ENCODE measurements at places on chromosomes 1 and 21.

- DNase-seq, result no peak
Observed at GRCh38 chr1:39411526-39412478, 79.6 kb upstream of the BMP8A start.

DNA sequence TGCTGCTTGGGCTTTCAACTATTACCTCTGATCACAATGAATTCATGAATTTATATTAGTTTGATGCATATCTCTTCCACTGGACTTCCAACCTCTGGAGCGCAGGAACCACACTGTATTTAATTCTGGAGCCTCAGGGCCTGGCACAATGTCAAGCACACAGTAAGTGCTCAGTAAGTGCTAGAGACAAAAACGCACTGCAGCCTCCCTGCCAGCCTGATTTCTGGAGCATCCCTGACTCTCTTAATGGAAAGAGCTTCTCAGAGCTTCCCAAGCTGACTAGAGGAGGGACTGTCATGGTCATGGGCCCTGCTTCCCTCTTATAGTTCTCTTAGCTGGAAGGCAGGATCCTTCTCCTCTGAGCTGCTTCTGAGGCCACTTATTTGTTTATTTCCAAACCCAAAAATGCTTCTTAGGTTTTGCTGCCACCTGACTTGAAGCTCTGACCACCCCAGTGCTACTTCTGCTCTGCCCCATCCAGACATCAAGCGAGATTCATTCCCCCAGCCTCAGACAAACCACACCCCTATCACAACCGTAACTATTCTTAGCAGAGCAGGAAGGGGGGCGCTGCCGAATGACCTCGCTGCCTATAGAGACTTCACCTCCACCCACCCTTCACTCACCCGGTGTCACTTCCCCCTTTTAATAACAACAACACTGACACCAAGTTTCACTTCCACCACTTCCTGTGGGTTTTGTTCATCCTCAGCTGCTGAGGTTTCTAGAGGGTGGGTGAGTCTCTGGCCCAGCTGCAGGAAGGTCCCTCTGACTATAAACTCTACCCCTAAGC, 33.6 kb downstream of the NUAK2 start:
- peak; percentile 78 for DNase-seq

- no peak for DNase-seq
Observed at GRCh38 chr1:229372251-229372650, 29.4 kb upstream of the CCSAP start.

- no peak for DNase-seq
Observed at GRCh38 chr1:226679262-226679661, 59.8 kb downstream of the ITPKB start.

DNA sequence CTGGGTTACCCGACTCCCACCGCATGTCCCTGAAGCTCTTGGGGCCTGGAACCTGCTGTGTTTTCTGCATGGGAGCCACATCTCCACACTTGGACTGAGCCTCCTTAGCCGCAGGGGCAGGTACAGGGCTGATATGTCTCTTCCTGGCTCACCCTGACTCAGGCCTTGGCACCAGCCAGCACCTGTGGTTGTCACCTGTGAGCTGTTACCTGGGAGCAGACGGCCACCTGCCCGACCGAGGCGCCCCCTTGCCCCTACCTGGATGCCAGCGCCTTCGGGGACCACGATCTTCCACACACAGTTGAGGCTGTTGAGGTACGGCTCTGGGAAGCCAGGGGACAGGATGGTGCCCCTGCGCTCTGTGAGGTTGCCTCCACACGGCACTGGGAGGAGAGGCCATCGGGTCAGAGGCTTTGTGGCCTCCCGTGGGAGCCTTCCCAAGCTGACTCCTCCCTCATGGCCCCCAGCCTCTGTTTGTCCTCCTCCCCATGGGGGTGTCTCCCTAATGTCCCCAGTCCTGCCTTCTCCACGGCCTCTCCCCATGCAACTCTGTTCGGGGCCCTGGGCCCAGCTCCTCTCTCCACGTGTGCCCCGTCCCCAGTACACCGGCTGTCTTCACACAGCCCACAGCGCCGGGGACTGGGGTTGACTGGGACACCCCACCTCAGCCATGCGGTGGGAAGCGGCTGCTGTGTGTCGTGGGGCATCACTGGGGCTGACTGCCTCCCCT, 152.0 kb downstream of the ZSCAN20 start:
- no peak for DNase-seq

DNA sequence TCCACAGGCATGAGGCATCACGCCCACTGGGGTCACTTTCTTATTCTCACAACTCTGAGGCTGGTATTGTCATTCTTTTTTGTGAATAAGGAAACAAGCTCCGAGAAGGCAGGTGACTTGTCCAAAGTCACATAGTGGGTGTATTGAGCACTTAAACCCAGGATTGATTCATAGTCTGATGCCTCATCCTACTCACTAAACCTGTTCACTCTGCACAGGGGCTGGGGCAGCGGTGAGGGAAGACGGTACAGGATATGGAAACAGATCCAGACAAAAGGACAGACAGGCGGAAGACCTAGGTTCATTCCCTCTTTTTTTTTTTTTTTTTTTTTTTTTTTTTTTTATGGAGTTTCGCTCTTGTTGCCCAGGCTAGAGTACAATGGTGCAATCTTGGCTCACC, 56.6 kb downstream of the NKAIN1 start:
- no peak for DNase-seq

GRCh38 chr1:240474133-240474614, 137.8 kb downstream of the GREM2 start:
- DNase-seq, result no peak

GRCh38 chr1:80847904-80848303, 952.8 kb upstream of the ADGRL2 start:
- no peak for DNase-seq

- no peak for DNase-seq
Observed at GRCh38 chr1:154467434-154468102, 34.5 kb upstream of the TDRD10 start.

DNA sequence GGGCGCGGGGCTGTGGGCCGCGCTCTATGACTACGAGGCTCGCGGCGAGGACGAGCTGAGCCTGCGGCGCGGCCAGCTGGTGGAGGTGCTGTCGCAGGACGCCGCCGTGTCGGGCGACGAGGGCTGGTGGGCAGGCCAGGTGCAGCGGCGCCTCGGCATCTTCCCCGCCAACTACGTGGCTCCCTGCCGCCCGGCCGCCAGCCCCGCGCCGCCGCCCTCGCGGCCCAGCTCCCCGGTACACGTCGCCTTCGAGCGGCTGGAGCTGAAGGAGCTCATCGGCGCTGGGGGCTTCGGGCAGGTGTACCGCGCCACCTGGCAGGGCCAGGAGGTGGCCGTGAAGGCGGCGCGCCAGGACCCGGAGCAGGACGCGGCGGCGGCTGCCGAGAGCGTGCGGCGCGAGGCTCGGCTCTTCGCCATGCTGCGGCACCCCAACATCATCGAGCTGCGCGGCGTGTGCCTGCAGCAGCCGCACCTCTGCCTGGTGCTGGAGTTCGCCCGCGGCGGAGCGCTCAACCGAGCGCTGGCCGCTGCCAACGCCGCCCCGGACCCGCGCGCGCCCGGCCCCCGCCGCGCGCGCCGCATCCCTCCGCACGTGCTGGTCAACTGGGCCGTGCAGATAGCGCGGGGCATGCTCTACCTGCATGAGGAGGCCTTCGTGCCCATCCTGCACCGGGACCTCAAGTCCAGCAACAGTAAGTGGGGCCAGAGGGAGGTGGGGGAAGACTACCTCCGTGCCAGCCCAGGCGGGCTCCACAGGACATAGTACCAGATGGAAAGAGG, 808 bp downstream of the MAP3K21 start:
- peak; percentile 32 for DNase-seq

GRCh38 chr1:112533029-112533428, 24.3 kb downstream of the WNT2B start:
- no peak for DNase-seq

- no peak for DNase-seq
Observed at GRCh38 chr1:88973520-88974137, 18.8 kb downstream of the KYAT3 start.

- DNase-seq, result no peak
Observed at GRCh38 chr1:97524211-97524610, 396.6 kb downstream of the DPYD start.

- DNase-seq, result no peak
Observed at GRCh38 chr21:44349847-44350772, 3.3 kb upstream of the TRPM2 start.

GRCh38 chr1:59505596-59506028, 208.7 kb downstream of the FGGY start:
- no peak for DNase-seq

GRCh38 chr1:18951416-18951815, 5.1 kb downstream of the IFFO2 start:
- no peak for DNase-seq

- DNase-seq, result no peak
Observed at GRCh38 chr1:86703696-86704457, 499 bp upstream of the SH3GLB1 start.

GRCh38 chr1:157132616-157133167, 5.5 kb downstream of the ETV3 start:
- no peak for DNase-seq

DNA sequence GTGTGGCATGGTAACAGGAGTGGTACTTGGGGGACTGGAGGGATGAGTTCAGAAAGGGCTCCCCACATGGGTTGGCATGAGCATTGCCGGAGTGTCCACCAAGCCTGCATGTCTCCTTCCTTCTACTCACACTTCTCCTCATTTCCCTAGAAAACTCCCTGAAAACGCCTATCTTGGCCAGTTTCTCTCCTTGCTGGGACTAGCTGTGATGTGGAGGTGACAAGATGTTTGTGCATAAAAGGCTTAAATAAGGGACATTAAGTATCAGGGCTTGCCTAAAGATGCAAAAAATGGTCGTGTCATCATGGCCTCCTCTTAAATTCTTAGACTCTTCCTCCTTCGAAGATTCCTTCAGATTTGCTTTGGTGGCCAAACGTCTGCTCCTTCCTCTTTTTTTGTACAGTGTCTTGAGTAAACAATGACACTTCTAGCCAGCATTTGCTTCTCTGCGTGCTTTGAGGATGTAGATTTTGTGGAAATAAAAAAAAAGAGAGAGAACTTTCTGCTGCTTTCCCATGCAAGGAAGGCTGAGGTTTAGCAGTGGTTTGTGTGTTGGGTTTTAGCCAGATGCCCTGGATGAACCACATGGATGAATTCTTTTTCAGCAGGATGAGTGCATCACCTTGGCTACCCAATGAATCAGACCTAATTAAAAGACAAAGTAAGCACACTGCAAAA, 239.1 kb upstream of the IRF2BP2 start:
- no peak for DNase-seq

- DNase-seq, result no peak
Observed at GRCh38 chr1:153346077-153346723, 2.4 kb downstream of the PGLYRP4 start.

- no peak for DNase-seq
Observed at GRCh38 chr1:235205687-235206086, 44.6 kb upstream of the RBM34 start.

DNA sequence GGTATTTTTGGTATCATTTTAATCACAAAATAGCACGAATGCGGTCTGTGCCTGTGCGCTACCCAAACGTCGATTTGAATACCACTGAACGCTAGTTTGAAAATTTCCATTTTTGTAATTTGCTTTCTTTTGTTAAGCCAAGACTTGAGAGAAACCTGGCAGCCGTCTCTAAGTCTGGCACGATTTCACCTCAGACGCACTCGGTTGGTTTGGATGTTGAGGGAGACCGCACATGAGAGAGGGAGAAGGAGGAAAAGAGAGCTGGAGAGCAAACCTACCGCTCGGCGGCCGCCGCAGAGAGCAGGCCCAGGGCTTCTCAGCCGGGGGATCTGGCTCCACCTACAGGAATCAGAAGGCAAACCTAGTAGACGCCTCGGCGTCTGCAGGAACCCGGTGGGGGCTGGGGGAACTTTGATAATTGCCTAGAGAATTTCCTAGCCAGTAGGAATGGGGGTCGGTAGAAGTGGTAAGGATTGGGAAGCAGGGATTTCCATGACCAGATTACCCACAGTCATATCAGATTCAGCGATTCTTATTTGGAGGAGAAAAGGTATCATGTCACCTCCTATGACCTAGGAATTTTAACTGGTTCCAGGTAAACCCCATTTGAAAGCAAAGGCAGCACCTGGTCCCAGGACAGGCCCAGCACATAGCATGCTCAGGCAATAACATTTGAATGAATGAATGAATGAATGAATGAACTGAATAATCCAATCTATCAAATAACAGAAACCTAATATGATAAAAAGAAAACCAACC, 83.2 kb downstream of the TM2D1 start:
- DNase-seq, result peak; percentile 69

DNA sequence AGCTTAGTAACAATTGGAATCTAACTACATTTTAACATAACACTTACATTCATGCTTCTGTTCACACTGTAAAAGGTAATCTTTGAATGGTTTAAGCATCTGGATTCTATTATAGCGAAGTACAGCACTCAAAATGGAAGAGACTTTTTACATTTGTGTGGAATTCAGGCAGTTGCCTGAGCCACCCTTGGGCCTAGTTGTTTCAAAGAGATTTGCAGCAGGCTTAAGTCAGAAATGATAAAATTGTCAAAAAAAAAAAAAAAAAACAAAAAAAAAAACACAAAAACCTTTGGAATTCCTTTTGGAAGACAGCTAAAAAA, 199.9 kb downstream of the LYPLAL1 start:
- no peak for DNase-seq

DNA sequence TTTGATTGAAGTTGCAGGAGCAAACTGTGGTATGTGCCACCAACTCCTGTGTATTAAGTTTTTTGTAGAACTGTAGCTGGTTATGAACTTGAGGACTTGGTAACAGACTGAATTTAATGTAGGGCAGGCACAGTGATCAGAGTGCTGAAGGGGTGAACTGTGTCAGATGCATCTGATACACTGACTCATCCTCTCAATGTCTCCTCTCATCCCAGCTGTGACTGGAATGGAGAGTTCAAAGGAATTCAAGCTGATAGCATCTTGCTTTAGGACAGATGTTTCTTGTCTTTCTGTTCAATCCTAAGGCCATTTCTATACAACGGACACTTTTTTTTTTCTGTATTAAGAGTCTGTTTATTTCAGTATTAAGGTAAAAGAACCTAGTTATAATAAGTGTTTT, 25.0 kb upstream of the GBP1 start:
- no peak for DNase-seq

DNA sequence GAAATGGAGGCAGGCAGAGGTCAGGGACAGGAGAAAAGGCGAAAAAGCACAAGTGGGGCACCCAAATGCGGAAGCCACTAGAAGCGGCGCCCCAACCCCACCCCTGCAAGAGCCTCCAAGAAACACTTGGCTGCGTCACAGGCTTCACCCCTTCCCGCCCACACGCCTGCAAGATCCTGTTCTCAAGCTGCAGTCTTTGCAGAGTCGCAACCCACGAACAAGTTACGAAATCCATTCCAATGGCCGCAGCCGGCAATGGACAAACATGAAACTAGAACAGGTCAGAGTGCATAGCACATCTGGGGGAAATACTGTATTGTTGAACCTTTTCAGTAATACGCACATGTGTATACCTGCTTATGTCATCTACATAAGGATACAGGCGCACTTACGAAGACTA, 103.6 kb downstream of the PSMG1 start:
- peak; percentile 63 for DNase-seq

- no peak for DNase-seq
Observed at GRCh38 chr1:234325878-234326496, 47.3 kb upstream of the COA6 start.

All from transverse colon (tissue), 4 donors.